ENCODE measurements at places on chromosomes 6 and 20.

DNA sequence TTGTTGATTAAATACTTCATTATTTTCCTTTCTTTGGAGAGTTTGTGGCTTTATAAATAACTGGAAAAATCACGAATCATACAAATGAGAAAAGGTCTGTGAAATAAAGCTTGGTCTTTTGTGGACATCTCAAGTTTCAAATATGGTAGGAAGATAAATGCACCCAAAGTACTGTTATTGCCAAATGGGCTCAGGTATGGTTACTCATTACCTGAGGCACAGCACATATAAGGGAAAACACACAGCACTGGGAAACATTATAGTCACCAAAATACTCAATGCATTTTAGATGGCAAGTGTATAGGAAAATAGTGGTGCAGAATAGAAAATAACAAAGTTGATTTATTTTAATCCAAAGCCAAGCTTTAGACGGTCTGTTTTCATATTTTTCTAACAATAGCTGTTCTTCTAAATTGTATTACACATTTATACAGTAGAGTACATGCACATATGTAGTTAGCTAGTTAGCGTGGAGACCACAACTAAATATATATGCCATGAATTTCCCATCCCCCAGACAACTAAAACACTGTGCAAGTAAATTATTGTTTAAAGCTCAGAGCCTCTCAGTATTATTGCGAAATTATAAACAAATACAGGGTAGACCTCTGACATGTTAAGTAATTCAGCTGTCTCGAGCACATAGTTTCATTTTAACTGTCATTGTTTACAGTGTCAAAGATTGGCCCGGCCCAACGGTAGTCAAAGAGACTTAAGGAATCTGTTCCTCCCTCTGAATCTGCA lies 336.0 kb downstream of the SYNE1 start:
- no peak for DNase-seq

- no peak for DNase-seq
Measured at GRCh38 chr20:31751126-31751525, 12.0 kb downstream of the TPX2 start.

- DNase-seq: no peak
Measured at GRCh38 chr20:35560541-35560940, 18.7 kb downstream of the ERGIC3 start.

DNA sequence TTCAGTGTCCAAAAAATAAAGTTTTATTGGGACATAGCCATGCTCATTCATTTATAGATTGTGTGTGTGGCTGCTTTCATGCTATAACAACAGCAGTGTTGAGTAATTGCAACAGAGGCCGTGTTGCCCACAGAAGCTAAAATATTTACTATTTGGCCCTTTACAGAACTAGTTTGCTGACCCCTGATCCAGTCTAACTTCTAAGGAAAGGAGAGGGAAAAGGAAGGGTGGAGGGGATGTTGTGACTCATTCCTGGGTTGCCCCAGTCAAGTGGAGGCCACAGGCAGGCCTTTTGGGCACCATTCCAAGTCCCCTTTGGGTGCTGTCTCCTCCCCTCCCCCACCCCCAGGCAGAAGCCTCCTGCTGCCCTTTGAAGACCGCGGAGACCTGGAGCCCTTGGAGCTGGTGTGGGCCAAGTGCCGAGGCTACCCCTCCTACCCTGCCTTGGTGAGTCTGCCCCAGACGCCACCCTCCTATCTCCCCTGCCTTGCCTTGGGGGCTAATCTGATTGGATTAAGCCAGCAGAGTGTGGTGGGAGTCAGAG lies 28.4 kb downstream of the BRPF3 start:
- peak; percentile 21 for DNase-seq

GRCh38 chr6:114055763-114056162 lies 84.8 kb upstream of the HDAC2 start:
- DNase-seq: no peak

- DNase-seq: no peak
Measured at GRCh38 chr6:112207131-112207530, 47.2 kb downstream of the LAMA4 start.

GRCh38 chr6:160088069-160088783 lies 33.4 kb upstream of the SLC22A1 start:
- DNase-seq: no peak

DNA sequence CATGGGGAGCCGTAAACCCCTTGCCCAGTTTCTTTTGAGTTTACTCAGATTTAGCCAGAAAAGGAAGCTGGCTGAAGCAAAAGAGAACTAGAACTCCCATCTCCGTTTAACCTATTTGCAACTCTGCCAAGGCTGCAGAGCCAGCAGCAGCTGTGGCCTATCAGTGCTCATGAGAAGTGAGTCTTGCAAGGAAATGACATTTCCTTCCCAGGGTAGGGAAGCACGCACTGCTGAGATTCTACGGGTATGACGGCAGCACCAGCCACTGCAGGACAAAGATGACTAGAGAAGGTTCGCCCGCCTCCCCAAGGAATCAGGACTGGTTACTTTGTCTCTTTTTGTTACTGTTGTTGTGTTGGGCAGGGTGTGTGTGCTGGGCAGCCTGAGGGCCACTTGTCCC lies 47.6 kb downstream of the PPP1R3G start:
- no peak for DNase-seq

GRCh38 chr20:6662309-6662708 lies 105.2 kb upstream of the BMP2 start:
- DNase-seq: no peak

GRCh38 chr20:4697831-4698221 lies 23.9 kb upstream of the PRND start:
- DNase-seq: no peak

DNA sequence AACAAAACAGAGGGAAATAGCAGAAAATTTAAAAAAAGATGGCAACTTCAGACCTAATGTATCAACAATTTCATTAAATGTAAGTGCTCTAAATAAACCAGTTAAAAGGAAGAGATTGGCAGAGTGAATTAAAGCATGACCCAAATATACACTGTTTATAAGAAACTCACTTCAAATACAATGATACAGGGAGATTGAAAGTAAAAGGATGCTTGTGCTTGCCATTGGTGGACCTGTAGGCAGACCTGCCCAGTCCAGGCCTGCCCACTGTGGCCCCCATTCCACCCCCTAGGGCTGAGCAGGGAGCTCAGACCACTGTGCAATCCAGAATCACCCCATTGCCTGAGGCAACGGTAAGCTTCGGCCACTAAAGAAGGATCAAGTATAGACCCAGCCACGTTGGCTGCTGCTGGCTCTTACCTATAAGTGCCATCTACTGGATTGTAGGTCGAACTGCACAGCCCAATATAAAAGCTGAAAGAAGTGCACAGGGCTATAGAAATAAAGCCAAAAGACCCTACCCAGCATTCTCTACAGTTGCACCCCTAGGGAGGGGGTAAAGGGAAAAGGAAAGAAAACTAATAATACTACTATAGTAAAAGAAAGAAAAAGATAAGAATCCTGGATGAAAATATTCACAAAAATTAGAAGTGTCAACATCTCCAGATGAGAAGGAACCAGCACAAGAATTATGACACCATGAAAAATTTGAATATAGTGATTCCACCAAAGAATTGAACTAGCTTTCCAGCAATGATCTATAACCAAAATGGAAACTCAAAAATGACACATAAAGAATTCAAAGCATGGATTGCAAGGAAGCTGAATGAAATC lies 36.1 kb downstream of the PSMB1 start:
- DNase-seq: no peak

DNA sequence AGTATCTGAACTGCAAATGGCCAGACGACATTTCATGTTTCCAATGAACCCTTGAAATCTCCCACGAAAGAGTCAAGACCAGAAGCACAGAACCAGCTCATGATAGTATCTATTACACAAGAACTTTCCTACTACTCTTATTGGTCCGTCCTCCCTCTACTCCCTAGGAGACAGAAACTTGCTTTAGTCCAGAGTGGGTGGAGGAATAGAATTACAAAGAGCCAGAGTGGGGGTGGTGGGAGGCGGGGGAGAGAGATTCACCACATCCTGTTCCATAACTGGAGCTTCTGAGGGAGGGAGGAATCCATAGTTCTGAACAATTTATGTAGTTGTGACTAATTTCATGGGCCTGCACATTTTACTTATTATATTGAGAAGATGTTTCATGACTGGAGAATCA lies 18.5 kb upstream of the WFDC10A start:
- DNase-seq: no peak

DNA sequence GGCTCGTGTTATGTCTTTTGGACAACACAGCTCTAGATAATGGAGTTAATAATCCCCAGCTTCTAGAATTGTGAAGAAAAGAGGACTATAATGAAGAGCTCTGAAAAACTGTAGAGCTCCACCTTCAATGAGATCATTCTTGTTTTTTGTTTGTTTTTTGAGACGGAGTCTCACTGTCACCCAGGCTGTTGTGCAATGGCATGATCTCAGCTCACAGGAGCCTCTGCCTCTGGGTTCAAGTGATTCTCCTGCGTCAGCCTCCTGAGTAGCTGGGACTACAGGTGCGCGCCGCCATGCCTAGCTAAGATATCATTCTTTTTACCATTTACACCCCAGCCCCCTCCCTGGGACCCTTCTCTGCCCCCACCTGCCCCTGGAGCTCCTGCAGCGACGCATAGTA lies 36.6 kb downstream of the ERGIC3 start:
- DNase-seq: no peak

- no peak for DNase-seq
Measured at GRCh38 chr20:50611128-50611810, 80.1 kb downstream of the RIPOR3 start.

GRCh38 chr6:56002336-56002735 lies 126.9 kb upstream of the BMP5 start:
- no peak for DNase-seq

- DNase-seq: no peak
Measured at GRCh38 chr6:167298127-167298526, 7.0 kb downstream of the UNC93A start.

- DNase-seq: peak; percentile 75
Measured at GRCh38 chr20:63552481-63553249, 1.3 kb upstream of the FNDC11 start.

DNA sequence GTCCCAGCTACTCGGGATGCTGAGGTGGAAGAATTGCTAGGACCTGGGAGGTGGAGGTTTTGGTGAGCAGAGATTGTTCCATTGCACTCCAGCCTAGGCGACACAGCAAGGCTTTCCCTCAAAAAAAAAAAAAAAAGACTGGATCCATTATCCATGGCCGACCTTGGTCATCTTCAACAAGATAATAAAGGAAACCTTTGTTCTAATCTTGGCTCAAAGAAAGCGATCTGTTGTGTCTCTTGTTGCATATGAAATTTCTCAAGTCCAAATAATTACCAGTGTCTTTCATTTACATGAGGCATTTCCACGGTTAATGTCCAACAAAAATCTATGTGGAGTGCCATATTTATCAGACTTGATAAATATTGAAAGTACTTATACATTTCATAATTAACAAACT lies 23.7 kb upstream of the KIF16B start:
- DNase-seq: no peak

DNA sequence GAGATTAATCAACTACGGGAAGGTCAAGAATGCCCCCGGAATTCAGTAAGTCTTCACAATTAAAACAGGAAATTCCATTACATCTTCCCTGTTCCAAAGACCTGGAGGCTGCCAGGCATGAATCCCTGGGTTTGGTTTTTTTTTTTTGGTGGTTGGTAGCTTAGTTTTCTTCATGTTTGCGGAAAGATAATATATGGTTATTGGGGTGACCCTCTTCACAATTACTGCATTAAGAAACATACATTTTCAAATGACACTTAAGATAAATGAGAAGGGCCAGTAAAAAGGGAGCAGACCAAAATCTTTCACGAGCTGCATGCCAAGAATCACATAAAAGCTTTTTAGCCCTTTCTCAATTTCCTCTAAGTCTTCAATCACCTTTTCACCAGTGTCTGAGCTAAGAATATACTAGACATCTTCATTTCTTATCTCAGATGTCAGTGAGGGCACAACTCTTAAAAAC lies 64.0 kb downstream of the KIF13A start:
- DNase-seq: no peak

- no peak for DNase-seq
Measured at GRCh38 chr20:34638532-34638931, 38.4 kb downstream of the PIGU start.

- peak; percentile 14 for DNase-seq
Measured at GRCh38 chr6:91081452-91082067, 494.7 kb upstream of the MAP3K7 start.

DNA sequence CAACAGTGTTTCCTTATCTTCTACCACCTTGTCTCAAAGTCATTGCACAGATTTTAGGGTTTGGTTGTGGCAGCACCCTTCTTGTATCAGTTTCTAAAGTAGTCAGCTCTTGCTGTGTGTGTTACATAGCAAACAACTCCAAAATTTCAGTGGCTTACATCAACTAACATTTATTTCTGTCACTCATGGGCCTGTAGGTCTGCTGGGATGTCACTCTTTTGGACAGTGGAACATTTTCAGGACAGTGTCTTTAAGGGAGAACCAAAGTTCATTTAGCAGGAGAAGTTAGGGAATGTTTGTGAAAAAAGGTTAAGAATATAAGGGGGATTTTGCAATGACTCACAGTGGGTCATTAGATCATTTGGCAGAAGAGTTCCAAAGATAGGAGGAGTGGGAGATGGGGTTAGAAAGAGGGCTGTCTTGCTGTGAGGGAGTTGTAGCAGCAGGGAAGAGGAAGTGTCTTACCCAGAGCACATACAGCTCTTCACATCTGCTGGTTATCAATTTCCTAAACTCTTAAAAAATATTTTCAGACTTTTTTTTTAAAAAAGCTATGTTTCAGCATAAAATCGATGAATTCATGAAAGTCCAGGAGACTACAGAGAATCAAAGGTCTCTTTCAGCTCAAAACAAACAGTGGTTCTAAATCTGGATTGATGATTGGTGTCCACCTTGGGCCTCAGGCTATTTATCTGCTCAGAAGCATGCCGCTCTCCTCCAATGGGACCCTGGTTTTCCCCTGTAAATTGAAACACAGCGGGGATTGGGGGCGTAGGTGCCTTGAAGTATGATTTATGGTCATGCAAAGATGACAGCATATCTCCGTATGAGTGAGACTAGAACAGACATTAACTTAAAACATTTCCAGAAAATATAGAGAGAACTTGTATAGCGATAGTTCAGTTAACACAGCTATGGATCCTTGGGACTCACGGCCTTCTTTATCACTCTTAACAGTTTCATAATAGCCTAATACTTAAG lies 117.3 kb downstream of the B3GAT2 start:
- DNase-seq: peak; percentile 5

DNA sequence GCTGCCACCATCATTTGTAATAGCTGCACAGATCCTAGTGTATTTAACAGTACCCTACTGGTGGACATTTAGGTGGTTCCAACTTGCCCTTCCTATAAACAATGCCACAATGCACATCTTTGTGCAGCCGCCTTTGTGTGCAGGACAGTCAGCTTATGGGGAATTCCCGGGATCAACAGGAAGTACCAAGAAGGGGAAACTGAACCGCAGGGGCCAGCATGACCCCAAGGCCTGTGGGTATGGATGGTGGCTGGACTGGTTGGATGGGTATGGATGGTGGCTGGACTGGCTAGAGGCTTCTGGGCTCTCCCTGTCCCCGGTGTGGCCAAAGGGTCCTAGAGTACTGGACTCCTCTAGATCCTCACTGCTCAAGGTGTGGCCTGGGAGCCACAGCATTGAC lies 46.7 kb downstream of the CEBPB start:
- no peak for DNase-seq

- DNase-seq: no peak
Measured at GRCh38 chr20:63071541-63072181, 64.9 kb upstream of the BHLHE23 start.

Data from CMK (cell line).